ENCODE measurements at places on chromosomes 1 and 21.

DNA sequence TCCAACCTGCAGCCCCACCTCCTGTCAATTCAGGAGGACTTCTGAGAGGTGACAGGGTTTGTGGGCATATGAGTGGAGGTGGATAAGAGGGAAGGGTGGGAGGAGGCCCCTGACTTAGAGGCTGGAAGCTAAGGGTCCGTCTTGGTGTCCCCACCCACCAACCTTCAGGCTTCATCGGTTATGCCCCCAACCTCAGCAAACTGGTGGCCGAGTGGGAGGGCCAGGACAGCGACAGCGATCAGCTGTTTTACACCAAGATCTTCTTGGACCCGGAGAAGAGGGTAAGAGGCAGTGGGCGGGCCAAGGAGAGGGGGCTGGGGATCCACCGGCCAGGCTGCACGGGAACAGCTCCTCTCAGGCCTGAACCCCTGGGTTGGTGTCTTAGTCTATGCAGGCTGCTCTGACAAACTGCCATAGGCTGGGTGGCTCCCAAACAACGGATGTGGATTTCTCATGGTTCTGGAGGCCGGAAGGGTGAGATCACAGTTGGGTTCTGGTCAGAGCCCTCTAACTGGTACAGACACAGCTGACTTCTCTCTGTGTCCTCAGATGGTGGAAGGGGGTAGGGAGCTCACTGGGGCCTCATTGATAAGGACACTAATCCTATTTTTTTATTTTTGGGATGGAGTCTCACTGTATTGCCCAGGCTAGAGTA, 18.1 kb downstream of the PLOD1 start:
- no peak for DNase-seq

- no peak for DNase-seq
Observed at GRCh38 chr1:16946646-16947045, 24.9 kb downstream of the CROCC start.

DNA sequence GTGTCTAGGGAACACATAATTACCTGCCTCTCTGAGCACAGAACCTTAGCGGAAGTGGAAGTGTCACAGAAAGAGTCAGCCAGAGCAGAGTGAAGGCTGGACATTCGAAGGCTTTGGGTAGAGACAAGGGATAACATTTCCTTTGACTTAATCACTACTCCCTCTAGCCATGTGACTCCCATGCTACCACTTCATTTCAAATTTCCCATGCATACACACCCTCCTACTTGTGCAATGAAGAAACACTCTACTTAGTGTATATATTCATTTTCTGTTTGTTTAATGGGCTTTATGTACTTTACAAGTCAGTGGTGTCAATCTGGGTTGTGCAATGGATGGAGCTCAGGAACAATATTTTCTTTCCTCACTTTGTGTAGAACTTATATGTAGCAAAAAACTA, 6.9 kb downstream of the ANKRD35 start:
- DNase-seq: no peak

GRCh38 chr1:28855046-28855445, 43.1 kb downstream of the OPRD1 start:
- no peak for DNase-seq

DNA sequence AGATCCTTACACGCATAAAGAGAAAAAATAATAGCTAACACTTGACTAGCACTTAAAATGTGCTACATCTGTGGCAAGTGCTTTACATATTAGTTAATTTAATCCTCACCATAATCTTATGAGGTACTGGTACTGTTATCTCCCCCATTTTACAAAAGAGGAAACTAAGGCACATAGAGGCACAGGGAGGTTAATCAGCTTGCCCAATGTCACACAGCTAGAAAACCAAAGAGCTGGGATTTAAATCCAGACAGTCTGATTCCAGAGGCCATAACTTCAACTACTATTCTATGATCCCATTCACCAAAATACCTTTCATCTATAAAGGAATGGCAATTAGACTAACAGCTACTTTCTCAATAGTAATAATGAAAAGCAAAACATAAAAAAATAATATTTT, 11.7 kb downstream of the SPOCD1 start:
- no peak for DNase-seq

DNA sequence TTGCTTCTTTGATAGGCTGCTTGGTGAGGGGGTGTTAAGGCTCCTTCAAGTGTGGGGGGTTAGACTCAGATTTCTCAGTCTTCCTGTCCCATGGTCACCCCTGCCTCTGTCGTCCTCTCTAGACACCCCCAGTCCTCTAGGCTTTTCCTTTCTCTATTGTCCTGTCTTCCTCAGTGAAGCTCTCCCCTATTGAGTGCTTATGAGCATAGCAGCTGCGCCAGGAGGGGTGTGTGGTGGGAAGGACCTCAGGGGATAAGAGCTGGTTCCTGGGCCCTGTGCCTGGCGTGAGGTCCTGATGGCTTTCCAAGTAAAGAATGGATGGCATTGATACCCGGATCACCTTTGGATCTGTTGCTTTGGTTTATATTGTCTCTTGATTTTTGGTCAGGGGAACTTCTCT, 69.1 kb downstream of the DIP2A start:
- DNase-seq: no peak

GRCh38 chr1:116697548-116698243, 30.2 kb upstream of the IGSF3 start:
- no peak for DNase-seq

DNA sequence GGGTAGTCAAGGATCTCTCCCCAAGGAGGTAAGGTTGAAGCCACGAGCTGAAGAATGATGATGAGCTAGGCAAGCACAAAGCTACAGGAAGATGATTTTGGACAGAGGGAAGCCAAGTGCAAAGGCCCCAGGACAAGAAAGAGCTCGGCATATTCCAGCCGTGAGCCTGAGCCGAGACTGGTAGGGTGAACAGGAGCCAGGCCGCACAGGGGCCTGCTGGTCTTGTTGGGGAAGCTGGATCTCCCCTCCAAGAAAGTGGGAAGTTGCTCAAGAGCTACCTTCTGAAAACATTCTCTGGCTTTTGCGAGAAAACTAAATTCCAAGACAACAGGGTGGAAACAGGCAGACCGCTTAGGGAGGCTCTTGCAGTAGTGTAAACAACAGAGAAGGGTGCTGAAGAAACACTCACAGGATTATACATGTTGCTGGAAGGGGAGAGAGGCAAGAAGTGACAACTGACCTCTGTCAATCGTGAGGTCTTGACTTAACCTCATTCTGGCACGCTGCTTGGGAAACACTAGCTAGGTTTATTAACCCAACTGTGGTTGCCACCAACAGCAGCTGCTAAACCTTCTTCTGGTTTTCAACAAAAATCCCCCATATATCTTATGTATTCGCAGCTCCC, 625.2 kb downstream of the SMYD3 start:
- no peak for DNase-seq

DNA sequence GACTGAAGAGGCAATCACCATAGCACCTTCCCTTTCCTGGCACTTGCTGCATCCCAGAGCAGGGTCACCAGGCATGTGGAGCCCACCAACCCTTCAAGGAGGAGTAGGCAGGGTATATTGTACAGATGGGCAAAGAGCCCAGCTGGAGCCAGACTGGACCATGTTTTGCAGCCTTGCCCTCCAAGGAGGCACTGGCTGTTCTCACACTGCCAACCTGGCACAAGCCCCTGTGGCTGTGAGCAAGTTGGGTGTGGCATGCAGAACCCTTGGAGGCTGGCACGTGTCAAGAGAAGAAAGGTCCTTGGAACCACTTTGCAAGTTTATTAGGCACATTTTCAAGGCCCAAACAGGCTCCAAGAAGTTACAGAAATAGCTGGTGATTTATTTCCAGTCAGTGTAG, 146.4 kb downstream of the FOXD2 start:
- no peak for DNase-seq

- DNase-seq: no peak
Observed at GRCh38 chr1:194184425-194184824, 998.0 kb upstream of the B3GALT2 start.

GRCh38 chr1:17419626-17420328, 19.7 kb downstream of the RCC2 start:
- DNase-seq: peak; percentile 64

GRCh38 chr1:206037581-206037980, 13.9 kb upstream of the CTSE start:
- no peak for DNase-seq

DNA sequence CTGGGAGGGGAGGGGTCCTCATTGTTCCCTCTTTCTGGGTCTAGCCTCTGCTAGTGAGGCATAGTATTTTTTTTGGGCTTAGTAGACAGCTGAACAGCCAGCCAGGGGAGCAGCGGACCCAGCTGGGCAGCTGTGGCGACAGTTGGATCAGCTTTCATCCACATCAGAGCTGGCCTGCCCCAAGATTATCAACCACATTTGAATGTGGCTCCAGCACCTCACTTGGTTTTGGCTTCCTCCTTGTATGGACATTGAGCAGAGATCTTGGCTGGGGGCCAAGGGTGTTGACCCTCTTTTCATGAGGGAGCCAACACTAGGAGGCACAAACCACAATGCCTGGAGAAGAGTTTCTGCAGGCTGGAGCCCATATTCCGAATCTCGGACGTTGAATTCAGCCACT, 25.0 kb downstream of the WNT4 start:
- DNase-seq: no peak
